CD8-positive, alpha-beta T cell (primary cell): ENCODE measurements at places on chromosomes 5 and 9.
A peak's percentile ranks its signal among the peaks of the same experiment; 100 is the strongest.

- DNase-seq: peak; percentile 53
These were observed 8.7 kb downstream of the SERINC5 start for GRCh38 chr5:80246995-80247729.

GRCh38 chr5:56608217-56608925 lies 207.0 kb upstream of the MAP3K1 start:
- DNase-seq: no peak

GRCh38 chr5:91703128-91703527 lies 320.0 kb upstream of the ARRDC3 start:
- no peak for DNase-seq

- DNase-seq: no peak
These were observed 42.1 kb upstream of the GPR21 start for GRCh38 chr9:122991370-122991830.

DNA sequence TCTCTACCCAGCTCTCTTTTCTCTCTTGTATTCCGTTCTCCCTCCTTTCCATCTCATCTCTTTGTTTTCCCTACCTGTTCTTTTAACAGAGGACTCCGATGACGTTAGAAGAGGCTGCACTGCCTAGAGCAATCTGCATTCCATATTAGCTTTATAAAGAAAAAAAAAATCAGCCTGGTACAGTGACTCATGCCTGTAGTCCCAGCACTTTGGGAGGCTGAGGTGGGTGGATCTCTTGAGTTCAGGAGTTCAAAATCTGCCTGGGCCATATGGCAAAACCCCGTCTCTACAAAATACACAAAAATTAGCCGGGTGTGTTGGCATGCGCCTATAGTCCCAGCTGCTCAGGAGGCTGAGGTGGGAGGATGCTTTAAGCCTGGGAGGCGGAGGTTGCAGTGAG lies 49.0 kb downstream of the DAPK1 start:
- DNase-seq: no peak

- DNase-seq: peak; percentile 26
These were observed 13.1 kb downstream of the TLN1 start for GRCh38 chr9:35718721-35719511.

DNA sequence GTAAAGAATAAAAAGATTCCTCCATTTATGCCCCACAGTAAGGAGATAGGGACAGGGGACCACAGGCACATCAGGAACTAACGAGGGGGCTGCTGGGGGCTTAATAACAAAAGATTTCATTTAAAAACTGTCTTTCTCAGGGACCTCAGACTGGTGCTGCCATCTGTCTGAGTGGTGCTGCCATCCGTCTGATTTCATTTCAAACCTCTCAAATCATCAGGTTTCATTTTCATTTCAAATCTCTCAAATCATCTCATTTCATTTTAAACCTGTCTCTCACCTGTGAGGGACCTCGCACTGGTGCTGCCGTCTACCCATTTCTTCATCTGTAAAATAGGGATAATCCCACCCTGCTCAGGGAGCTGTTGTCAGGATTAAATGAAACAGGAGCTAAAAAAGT lies 45.9 kb downstream of the ADRA1B start:
- DNase-seq: no peak

DNA sequence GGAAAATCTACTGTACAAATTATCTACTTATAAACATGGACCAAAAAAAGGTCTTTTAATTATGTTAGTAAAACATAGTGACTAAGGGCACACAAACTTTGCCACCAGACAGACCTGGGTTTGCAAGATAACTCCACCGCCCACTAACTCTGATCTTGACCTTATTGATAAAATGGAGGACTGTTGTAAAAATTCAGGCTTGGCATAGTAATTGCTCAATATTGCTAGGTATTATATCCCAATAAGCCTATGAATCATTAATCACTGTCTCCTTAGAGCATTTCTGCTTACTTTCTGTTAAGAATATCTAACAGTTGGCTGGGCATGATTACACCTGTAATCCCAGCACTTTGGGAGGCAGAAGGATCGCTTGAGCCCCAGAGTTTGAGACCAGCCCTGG lies 3.8 kb downstream of the C9orf40 start:
- no peak for DNase-seq

- DNase-seq: no peak
These were observed 526.7 kb upstream of the TYRP1 start for GRCh38 chr9:12166518-12166917.

GRCh38 chr9:36986468-36987408 lies 47.3 kb downstream of the PAX5 start:
- no peak for DNase-seq
